ENCODE measurements at places on chromosomes 4 and X.

DNA sequence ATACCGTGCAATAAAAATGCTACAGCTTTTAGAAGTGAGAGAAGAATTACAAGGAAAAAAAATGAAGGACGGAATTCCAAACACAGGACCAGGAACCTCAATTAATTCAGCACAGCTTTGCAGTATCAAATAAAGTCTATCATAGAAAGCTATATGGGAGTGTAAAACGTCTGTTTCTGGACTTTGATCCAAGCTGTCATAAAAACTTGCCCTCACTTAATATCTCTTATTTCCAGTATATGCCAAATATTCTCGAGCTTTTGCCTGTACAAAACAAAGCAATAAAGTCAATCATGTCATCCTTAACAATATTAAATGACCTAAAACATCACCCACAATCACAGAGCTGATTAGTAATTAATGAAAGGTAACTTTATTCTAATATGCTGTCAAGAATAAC lies 4.2 kb downstream of the PDE5A start:
- DNase-seq: no peak

DNA sequence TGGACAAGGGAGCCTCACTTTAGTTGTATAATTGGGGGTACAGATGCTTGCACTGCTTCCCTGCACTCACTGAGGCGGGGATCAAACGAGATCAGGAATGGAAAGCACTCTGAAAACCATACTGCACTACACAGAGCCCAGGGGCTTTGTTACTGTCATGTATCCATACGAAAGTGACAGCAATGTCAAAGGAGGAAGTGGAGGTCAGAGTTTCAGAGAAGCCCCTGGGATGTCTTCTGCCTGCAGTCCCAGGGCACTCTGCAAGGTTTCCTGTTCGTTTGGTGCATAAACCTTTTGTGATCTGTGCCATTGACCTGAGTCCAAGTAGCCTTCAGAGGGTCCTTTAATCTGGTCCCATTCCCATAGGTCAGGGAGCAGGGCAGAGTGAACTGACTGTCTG lies 31.2 kb downstream of the RNF175 start:
- no peak for DNase-seq

DNA sequence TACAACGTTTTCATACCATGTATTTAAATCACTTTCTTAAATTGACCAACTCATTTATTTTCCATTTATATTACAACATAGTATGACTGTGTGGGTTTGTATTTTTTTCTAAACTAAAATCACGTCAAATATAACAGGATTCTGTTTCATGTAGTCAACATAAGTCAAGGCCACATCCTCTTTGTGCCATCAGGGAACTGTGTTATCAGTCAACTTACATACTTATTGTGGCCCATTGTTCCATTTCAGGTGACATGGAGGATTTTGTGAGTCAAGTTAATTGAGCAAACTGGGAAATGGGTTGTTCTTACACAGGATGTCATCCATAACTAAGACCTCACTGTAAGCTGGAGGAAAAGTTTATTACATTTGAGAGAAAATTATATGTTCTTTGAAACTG lies 35.9 kb downstream of the STK26 start:
- no peak for DNase-seq

DNA sequence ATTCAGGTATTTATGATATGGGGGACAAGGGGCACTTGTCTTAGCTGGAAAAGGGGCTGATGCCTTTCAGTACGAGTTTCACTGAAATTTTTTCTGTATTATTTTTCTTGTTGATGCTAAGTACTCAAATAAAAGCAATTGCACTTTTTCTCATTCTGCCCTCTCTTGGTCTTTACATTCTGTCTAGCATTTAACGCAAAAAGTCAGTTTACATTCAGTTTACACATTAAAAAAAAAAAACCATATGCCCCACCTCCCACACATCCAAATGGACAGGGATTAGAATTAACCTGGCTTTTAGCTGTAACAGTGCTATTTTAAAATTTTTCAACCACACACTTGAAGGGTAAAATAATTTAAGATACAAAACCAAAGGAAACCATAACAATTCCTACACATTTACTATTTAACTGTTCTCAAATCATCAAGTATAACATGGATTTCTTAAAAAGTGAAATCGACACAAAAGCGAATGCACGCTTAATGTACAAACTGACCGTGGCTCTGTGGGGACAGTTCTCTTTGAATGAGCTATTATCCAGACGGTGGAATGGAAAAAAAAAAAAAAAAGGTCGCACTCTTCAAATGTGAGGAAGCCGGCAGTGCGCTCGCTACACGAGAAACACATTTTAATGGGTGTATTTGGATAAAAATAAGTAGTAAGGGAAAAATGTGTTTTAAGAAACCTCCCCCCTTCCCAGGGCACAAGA lies 1.4 kb downstream of the AMMECR1 start:
- no peak for DNase-seq

DNA sequence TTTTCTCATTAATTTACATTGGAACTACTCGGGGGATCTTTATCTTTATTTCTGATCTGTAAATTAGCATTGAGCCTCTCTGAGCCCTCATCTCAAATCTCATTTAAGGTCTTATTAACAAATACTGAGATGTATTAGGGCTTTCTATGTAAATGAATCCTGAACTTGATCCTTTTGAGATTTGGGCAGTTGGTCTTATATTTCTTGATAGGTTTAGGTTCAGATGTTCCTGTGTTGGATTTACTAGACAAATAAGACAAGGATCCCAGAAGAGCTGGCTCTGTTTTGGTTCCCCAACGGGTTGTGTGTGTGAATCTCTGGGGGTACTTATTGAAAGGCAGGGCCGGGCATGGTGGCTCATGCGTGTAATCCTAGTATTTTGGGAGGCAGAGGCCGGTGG lies 36.1 kb downstream of the LONRF3 start:
- DNase-seq: no peak

- DNase-seq: no peak
Measured at GRCh38 chr4:10715696-10716095, 31.1 kb upstream of the CLNK start.

DNA sequence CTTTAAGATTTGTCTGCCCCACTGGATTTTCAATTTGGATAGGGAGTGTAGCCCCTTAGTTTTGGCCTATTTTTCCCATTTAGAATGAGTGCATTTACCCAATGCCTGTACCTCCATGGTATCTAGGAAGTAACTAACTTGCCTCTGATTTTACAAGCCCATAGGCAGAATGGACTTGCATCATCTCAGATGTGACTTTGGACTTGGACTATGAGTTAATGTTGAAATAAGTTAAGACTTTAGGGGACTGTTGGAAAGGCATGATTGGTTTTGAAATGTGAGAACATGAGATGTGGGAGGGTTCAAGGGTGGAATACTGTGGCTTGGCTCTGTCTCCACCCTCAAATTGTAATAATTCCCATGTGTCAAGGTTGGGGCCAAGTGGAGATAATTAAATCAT lies 2480.2 kb downstream of the PCDH7 start:
- DNase-seq: no peak

DNA sequence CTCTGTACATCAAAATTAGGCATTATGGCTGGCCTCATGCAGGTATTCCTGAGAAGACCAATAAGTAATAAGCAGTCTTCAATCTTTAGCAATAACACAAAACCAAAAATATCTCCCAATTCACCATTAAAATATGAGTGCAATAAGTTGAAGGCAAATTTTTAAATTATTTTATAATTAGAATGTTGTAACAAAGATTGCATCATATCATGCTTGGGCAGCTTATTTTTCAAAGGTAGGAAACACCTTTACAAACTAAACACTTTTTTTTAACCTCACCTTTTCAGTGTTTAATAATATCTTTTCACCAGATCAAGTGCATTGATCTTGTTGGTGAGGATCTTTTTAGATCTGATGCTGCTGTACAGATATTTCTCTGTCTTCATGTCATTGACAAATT lies 592.9 kb upstream of the PITX2 start:
- no peak for DNase-seq

DNA sequence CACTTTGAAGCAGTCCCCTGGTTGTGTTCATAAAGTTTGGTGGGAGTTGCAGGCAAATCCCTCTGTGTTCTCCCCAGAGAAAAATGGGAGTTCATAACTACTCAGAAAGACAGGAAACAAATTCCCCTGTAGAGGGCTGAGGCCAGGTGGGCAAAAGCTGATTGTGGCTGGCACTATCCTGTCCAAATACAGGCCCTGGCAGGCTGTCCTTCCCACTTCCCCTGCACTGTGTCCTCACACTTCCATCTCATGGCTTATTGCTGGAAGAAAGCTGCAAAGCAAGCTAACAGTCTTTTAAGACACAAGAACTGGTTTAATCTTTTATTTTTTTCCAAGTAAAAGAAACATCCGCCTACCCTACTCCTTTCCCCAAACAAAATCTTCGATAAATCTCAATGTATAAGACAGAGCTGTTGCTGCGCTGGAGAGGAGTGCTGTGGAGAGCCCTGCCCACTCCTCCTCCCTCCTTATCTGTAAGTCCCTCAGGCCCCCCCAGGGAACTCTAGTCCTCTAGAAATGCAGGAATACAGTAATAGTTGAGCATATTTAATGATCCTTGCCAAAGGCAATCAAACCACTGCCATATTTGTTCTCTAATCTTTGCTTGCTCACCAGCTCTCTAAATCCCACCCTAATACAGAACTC lies 14.0 kb downstream of the TAPT1 start:
- DNase-seq: no peak

- DNase-seq: no peak
Measured at GRCh38 chr4:1399508-1400190, 6.6 kb downstream of the NKX1-1 start.

Data from heart right ventricle (tissue), 16 donors.